ENCODE measurements at places on chromosomes 3 and 15.

DNA sequence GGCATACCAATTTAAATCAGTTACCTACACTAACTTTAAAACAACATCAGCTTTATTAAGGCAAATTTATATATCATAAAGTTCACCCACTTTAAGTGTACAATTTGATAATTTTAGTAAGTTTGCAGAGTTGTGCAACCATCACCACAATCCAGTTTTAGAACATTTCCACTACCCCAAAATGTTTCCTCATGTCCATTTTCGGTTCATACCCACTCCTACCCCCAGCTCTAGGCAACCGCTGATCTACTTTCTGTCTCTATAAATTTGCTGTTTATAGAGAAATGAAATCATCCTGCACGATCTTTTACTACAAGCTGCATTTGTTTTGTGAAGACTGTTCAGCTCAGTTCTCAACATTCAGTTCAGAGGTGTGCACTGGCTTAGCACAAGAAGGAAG is 31.5 kb upstream of the FAM81A start:
- no peak for DNase-seq

DNA sequence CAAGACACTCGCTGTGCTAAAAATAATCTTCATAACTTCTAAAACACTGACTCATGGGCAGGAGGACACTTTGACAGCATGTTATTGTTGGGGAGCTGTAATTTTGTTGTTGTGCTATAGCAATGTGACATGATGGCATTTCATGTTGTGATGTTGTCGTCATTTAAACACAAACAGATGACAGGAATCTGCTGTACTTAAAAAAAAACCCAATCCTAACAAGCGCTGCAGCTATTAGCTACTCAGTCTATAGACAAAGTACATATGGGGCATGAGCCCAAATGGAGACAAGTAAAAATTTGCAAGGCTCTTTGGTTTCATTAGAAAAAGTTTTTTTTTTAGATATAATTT is 828 bp upstream of the ATOSA start:
- DNase-seq, result peak; percentile 55

DNA sequence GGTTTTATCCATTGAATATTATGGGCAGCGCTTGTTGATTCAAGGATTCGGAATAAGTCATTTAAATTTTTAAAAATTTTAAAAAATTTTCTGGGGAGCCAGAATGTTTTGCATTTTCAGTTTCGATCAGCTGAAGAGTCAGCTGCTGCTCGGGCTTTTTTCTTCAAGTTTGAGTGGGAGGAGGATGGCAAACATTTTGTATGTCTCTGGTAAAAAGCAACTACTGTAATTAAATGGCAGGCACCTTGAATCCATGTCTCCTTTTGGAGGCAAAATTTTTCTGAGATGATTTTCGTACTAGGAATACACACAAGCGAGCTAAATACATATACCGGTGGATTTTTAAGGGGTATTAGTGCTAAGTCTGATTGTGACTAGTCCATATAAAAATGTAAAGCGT is 612 bp downstream of the C3orf38 start:
- no peak for DNase-seq

DNA sequence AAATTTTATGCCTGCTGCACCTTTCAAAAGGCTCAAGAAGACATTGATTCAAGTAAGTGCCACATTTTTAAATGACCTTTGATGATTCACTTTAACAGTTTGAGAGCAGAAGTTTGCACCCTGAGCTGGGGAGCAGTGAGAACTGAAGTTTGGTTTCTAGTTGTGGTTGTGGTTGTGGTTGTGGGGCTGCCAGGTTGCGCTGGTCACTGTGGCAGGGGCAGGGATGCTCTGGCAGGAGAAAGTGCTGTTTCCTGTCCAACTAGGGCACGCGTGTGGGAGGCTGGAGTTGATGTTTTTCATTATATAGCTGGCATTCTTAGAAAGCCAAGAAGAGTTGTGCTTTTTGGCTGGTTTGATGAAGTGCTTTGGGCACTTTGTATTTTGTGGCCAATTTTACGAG is 339.7 kb upstream of the NR2F2 start:
- peak; percentile 66 for DNase-seq

GRCh38 chr3:70114431-70114830 is 114.9 kb downstream of the SAMMSON start:
- no peak for DNase-seq

- no peak for DNase-seq
Observed at GRCh38 chr3:492586-493316, 296.2 kb downstream of the CHL1 start.

DNA sequence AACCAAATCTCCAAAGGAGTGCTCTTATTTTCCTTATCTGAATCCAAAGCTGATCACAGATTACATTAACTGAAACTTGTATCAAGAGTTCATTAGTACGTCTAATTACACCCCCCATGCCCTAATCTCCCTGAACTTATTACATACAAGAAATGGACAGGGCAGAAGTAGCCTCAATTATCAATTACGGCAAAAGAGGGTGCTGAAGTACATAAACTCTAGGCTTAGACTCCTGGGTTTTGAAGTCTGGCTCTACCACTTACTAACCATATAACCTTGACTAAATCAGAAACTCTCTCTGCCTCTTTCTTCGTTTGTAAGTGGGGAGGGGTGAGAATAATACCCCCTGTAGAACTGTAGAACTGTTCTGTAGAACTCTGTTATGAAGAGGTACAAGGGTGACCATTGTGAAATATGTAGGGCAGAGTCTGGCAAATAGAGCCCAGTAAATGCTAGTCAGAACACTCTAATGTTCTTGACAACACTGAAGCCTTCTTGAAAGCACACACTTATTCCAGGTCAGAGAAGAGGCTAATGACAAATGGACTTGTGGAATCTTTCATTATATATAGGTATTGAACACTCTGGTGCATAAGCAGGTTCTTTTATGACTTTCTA is 19.6 kb upstream of the OR5K4 start:
- DNase-seq, result peak; percentile 18

- no peak for DNase-seq
Observed at GRCh38 chr3:117645561-117646242, 936.1 kb downstream of the TUSC7 start.

- DNase-seq, result no peak
Observed at GRCh38 chr3:60856257-60857046, 394.8 kb downstream of the FHIT start.

DNA sequence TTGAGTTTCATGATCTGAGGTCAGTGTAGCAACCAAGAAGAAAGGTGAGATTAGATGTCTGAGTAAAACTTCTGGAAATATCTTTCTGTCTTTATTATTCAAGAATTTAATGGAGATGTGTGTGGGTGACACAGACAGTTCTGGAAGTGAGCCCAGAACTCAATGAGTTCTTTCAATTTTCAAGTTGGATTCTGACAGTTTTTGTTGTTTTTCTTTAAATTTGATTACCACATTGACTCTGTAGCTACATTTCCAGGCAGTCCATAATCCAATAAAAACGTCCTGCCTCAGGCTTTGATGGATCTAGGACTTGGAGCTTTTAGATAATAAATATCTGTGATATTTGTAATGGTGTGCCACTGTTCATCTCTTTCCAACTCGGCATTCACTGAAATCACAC is 3.9 kb upstream of the PARP14 start:
- no peak for DNase-seq

DNA sequence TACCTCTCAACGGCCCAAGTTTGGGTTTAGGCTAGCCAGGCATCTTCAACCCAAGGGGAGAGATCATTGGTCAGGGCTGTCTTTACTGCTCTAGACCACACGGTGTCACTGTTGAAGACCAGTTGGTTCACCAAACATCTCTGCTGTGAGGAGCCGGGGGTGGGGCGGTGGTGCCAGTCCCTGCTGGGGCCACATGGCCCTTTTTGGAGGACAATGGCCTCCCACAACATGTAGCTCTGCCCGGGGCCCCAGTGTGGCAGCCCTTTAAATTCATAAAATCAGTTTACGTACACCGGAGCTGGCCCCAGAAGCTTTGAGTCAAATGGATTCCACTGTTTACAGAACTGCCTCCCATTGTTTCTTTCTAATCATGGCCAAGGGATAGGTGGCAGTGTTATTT is 19.1 kb upstream of the TM4SF18 start:
- DNase-seq, result peak; percentile 48

Measured in fibroblast of gingiva (primary cell).